Fibroblast of the aortic adventitia (primary cell): ENCODE measurements at places on chromosomes 1 and 21. TPM values are rescaled to one million over a fixed set of nuclear protein-coding genes. Genes with fewer than 3 reads are reported as not detected.

The IFI16 gene
- total RNA-seq = 202 and 358 TPM in 2 replicates

The OSCP1 gene
- 2.7 and 8.7 TPM in 2 replicates for total RNA-seq

The LCK gene
- not detected in 2 replicates for total RNA-seq

DNA sequence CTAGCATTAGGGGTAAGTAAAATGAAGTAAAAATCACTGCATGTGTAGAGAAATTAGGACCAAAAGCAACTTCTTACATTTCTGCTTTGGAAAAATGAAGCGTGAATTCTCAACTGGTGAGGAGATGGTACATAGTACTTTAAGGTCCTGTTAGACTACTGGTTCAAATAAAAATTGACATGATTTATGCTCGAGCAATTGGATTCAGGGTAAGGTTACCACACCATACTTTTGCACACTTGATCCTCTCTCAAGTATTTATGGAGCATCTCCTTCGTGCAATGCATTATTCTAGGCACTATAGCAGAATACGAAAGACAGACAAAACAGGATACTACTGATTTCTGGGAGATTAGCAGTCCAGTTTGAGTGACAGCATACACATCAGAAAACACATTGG is 66.2 kb downstream of the BRINP2 start:
- no peak for DNase-seq

GRCh38 chr1:92993581-92993980 is 32.3 kb upstream of the DIPK1A start:
- DNase-seq = no peak

GRCh38 chr1:235709018-235709417 is 59.4 kb upstream of the GNG4 start:
- DNase-seq = no peak

DNA sequence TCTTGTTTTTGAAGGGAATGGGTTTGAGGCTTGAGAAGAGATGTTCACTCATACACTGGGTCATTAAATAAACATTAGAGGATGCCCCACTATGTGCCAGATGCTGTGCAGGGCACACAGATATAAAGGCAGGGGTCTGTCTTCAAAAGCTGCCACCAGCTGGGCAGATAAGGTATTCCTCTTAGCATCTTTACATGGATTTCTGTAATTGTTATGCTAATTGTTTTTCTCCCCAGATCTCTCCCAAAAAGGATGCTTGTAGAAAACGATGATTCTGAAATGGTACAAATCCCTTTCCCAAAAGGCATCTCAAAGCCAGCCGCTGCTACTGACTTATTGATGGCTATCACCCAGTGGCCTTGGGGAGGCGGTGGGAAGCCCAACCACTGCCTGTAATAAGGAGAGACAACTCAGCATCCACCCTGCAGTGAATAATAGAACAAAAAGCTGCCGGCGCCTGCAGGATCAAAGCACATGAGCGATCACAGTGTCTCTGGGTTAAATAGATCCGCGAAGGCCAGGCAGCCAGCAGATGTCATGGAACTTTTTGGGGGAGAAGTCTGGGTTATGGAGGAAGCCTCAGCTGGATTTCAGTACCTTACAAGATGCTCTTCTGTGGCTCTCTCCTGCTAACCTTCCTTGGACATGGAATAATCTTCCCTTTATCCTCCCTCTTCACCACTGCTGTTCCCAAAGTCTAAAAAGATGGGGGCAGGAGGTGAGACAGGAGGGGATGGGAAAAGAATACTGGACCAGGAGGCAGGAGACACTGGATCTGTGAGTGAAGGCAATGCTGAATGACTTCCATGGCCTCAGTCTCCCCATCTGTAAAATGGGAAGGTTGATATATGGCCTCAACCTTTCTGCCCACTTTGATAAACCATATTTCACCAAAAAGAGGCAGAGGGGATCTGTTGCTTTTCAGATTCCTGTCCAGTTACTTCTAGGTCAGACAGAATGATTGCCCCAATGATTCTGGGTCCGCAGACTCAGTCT is 54.8 kb upstream of the CD34 start:
- no peak for DNase-seq

DNA sequence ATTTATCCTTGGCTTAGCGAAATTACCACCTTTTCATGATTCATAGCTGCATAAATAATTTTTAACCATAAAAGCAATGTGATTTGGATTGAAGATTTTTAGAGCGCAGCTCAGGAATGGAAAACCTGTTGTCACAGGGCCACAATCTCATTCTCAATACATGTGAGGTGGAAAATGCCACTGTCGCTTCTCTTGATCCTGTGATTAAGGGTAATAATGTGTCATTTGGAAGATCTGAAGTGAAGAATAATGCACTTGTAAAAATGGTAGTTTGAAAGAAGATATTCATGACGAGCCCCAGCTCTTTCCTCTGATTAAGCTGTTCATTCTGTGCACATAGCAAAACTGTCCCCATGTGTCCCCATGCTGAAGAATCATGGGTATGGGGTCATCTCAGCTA is 230.4 kb downstream of the BACH1 start:
- DNase-seq = no peak

- DNase-seq = no peak
Measured at GRCh38 chr1:25669781-25670567, 53.4 kb downstream of the MAN1C1 start.

DNA sequence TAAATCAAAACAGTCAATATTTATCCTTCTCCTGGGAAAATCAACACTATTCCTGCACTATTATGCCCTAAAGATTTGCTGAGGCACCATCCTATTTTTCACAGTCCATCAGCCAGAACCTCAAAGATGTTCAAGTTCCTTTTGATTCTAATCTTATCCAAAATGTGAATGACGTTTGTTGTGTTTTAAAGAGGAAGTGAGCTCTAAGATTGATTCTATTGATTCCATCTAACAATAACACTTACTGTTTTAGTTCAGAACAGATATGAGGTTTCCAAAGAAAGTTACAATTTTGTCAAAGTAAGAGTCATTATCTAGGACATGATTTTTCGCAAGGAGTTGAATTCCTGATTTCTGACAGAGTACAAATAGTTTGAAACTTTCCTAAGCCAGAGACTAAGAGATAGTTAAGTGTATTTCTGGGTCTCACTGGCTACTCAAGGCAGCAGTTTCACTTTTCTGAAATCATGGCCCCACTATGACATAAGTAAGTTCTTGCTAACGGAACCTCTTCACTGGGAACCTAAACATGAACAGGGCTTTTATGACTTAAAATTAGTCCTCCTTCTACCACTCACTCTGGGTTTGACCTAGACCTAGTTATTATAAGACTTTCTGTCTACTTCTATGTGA is 84.7 kb downstream of the LHX9 start:
- no peak for DNase-seq

The CSF1 gene
- total RNA-seq = 36.5 and 61.9 TPM in 2 replicates

The RGS7 gene
- total RNA-seq = 0.63 TPM in 1 of 2 replicates, not detected in the other

The SHISA4 gene
- 19.4 and 20.9 TPM in 2 replicates for total RNA-seq

DNA sequence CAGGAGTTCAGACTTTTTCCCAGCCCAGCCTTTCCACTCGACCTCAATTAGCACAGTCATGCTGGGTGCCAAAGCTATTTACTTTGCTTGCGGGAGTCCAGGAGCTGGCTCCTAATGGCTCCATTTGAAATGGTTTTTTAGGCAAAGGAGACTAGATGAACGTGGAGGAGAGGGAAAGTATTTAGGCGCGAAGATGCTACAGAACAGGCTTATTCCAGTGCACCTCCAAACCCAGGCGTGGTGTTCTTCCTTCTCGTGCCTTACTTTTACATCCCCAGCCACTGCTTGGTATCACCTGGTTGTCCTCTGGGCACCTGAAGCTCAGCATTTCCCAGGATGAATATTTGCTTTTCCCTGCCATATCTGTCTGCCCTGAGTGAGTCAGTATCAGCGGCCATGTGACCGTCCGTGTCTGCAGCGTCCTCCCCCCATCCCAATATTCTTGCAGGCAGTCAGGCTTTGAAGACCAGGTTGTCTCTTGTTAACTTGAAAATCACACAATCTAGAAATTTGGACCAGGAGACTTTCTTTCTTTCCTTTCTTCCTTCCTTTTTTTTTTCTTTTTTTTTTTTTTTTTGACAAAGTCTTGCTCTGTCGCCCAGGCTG is 198.5 kb downstream of the DYRK1A start:
- DNase-seq = no peak

The OR2W3 gene
- total RNA-seq = not detected in 2 replicates

GRCh38 chr1:19710825-19711611 is 46.3 kb downstream of the HTR6 start:
- no peak for DNase-seq

DNA sequence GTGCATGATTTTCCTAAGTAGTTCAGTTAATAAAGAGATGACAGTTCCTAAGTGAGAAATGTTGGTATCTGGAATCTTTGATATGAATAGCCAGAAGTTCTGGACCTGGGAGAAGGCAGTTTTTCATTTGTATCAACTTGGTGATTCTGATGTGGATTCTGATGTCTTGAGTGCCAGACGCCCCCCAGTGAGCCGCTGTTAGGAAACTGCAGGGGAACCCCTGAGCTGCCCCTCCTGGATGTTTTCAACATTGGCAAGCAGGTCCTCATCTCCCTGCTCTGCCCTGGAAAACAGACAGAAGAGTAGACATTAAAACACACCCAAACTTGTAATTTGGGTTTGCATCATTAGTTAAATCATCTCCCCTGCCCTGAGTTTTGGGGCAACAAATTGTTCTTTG is 7.4 kb downstream of the ETS2 start:
- DNase-seq = no peak

- no peak for DNase-seq
Measured at GRCh38 chr1:84428235-84428634, 30.0 kb downstream of the DNASE2B start.

- DNase-seq = no peak
Measured at GRCh38 chr1:153390938-153391710, at the start of gene S100A8. Gene S100A8 (minus strand): TSS chr1:153391073. CDS start chr1:153390535, 538 bp downstream.

The CMPK1 gene
- 87.8 and 138 TPM in 2 replicates for total RNA-seq

- no peak for DNase-seq
Measured at GRCh38 chr21:42565206-42565810, 51.7 kb downstream of the SLC37A1 start.

The EXTL2 gene
- 12.2 and 34.1 TPM in 2 replicates for total RNA-seq
